ENCODE measurements at places on chromosomes 2 and 18.

- no peak for DNase-seq
Measured at GRCh38 chr2:3000968-3001367, 376.6 kb downstream of the EIPR1 start.

- DNase-seq = peak; percentile 45
Measured at GRCh38 chr2:43950383-43951008, 45.3 kb downstream of the LRPPRC start.

DNA sequence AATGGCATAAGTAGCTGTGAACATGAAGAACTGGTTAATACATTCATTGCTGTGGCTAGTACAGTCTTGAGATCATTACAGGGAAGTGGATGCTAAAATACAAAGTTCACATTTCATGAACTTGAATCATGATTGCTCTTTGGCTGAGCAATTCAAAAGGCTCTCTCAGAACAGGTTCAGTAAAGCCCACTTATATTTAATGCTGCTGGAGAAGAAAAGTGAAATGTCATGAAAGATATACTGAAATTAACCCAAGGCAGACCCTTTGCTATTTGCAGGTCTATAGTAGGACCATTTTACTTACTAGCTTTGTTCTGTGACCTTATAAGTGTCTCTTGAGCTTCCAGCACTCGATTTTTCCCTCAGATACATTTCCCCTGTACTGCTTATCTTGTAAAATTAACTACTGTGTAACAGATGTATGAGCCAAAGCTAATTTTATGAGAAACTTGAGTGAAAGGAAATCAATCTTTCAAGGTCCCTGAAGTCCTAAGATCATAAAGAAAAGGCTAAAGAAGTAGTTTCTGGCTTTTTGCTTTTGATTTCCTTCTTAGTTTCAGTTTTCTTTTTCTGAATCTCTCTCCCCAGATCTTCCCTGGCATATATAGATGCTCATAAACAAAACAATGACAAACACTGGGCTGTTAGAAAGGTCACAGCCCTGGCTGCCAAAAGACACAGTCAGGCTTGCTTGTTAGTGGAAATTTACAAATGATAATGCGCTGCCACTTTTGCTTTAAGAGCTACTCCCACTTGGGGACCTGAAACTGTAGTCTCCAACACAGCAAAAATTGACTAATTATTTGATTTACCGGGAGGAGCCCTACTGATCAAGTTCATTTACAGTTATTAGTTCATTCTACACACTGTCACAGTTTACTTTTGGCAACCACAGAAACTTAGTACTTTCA, 132.7 kb upstream of the XPO1 start:
- DNase-seq = no peak

DNA sequence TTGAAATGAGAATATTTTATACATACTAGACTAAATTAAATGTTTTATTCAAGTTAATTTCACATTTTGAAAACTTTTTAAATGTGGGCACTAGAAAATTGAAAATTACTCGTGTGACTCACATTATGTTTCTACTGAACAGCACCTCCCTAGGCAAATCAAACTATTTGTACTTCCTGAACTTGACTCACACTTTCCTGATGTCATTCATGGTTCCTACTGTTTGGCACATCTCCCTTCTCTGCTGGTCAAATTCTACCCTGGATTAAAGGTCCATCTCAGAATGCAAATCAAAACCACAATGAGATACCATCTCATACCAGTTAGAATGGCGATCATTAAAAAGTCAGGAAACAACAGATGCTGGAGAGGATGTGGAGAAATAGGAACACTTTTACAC, 16.7 kb downstream of the LHCGR start:
- DNase-seq = no peak

GRCh38 chr2:83990636-83991035, 468.4 kb downstream of the SUCLG1 start:
- no peak for DNase-seq

DNA sequence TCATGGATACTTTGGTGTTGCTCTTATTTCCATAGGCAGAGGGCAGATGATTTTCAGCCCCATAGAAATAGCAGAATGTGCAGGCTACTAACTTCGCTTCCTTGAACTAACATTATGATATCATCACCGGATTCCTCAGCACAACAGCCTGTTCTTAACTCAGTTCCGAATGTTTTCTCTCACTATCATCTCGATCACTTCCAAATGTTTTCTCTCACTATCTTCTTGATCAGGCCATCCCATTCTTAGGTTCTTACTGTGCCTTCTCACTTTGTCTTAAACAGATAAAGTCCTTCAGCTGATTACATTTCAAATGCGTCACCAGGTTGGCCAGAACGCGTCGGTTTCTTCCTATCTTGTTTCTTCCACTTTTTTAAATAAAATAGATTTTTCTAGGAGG, 11.4 kb upstream of the MBD2 start:
- DNase-seq = no peak

GRCh38 chr2:24875901-24876300, 44.1 kb downstream of the ADCY3 start:
- DNase-seq = no peak

- no peak for DNase-seq
Measured at GRCh38 chr18:78818961-78819360, 160.7 kb upstream of the SALL3 start.

DNA sequence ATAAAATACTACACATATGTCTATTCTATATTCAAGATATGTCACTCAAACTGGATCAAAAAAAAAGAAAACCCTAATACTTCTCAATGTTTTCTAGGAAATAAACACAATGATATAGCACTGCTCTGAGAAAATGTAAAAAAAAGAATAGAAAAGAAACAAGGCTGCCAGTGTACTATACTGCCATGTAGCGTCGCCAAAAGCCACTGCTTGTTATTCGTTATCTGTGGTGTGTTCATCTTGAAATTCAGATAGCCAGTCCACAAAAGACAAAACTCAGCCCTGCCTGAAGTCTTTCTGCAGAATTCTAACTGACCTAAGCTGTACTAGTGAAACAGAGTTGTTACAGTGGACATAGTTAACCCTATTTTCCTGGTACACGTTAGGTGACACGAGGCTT, 12.2 kb upstream of the YPEL5 start:
- DNase-seq = no peak

DNA sequence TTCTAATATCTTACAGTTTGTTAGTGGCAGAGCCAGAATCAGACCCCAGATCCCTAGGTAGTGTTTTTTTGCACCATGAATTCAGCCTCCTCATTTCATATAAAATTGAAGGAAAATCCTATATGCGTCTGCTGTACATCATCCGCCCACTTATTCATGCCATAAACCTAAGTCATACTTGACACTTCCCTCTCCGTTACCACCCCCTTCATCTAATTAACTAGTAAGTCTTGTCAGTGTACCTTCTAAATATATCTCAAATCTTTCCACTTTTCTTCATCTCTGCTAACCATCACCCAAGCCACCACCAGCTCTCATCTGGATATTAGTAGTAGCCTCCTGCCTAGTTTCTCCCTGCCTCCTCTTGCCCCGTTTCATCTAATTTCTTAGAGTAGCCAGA, 248.7 kb upstream of the SIX3 start:
- DNase-seq = no peak

GRCh38 chr2:39306626-39307025, 62.9 kb upstream of the CDKL4 start:
- no peak for DNase-seq

DNA sequence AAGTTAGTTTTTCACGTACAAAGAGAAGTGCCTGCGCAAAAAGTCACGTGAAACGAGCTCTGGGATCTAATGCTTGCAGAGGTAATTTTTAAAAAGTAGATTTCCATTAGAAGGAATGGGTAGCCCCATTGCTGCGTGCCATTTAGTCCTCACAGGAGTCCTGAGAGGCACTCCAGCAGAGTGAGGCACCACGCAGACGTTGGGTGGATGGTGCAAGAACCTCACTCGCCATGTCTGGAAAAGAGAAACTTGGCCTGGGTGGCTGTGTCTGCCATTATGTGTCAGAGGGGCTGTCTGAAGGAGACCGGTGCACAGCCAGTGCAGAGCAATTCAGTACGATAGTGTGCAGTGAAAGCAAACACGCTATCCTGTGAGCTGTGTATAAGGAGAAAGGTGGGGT, 1.8 kb upstream of the HDAC4 start:
- no peak for DNase-seq

- DNase-seq = no peak
Measured at GRCh38 chr18:23281626-23282436, 146.5 kb downstream of the CABLES1 start.

DNA sequence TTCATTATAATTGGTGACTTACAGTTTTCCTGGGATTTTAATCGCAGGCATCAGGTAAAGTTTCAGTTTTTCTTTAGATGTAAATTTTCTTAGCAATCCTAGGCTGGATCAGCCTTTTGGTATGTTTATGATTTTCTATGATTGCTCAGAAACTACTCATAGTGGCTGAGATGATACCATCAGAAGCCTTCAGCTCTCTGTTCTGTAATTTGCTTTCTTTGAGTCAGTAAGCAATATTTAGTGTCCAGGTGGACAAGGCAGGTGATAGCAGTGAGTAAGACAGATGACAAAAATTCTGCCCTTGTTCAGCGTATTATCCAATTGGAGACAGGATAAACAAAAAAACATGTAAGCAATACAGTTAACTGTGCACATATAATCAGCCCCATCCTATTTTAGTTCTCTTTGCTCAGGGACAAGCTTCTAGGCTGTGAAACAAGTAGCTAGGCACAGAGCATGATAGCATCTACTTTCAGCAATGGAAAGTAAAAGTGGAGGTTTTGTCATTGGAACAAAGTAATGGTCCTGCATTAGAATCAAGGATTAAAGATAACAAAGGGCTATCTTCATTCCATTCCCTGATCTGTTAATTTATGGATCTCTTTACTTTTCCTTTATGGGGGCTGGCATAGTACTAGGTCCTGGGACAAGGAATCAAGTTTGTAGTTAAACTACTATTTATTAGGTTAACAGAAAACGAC, 100.8 kb downstream of the EPC2 start:
- no peak for DNase-seq
